ENCODE measurements at places on chromosomes 16 and 17.

DNA sequence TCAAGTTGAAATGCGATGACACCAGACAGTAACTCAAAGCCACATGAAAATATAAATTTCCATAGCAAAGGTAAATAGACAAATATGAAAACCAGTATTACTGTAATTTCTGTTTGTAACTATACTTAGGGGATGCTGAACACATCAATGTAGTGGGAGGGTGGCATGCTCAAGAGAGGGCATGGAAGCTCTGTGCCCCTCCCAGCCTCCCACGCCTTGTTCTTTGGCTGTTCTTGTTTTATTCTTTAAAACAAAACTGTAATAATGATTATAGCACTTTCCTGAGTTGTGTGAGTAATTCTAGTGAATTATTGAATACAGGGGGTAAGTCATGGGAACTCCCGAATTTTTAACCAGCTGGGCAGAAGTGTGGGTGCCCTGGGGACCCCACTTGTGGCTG is 11.0 kb upstream of the GPT2 start:
- no peak for DNase-seq

DNA sequence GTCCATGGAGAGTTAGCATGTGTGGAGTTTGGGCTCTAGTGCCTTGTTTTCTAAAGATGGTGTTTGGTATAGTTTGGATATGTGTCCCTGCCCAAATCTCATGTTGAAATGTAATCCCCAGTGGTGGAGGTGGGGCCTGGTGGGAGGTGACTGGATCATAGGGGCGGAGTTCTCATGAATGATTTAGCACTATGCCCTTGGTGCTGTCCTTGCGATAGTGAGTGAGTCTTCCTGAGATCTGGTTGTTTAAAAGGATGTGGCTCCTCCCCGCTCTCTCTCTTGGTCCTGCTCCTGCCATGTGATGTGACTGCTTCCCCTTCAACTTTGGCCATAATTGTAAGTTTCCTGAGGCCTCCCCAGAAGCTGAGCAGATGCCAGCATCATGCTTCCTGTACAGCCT is 8.9 kb upstream of the ZNF19 start:
- DNase-seq, result no peak

GRCh38 chr17:28261219-28261618 is 57.8 kb upstream of the TMEM97 start:
- no peak for DNase-seq

- DNase-seq, result no peak
These were observed 366.0 kb upstream of the CCL2 start for GRCh38 chr17:33889040-33889439.

DNA sequence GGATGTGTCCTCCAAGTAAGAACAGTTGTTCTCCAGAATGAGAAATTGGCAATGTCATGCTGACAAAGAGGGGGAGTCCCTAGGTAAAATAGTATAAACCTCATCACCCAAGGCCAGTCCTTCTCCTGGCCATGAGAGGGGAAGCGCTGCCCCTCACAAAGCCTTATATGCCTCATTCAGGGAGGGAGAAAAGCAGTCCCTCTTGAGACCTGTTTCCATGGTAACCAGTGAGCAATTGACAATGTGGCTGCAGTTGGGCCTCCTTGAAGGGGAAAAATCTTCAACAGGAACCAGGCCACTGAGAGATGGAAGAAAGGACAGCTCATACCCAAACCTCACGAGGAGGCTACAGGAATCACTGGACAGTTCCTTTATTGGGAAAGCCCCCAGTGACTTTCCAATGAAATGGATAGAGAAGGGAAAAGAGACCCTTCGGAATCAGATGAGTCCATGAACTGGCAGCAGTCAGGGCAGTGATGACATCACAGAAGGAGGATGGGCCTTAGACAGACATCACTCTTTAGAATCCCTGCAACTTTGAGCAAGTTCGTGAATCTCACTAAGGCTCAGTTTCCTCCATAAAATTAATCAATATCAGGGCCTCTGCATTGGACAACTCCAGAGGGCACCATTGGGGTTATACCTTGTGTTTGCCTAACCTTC is 275.7 kb downstream of the TOX3 start:
- no peak for DNase-seq

- no peak for DNase-seq
These were observed 91.5 kb upstream of the HAS3 start for GRCh38 chr16:69013991-69014390.

- DNase-seq, result no peak
These were observed 143.0 kb upstream of the ZFHX3 start for GRCh38 chr16:73190688-73191659.
